Activated CD8-positive, alpha-beta memory T cell treated with anti-CD3 and anti-CD28 coated beads for 4 hours (primary cell): ENCODE measurements at places on chromosomes 5 and 9.

- DNase-seq: no peak
These were observed 458.2 kb downstream of the TMEM232 start for GRCh38 chr5:110268283-110268682.

- no peak for DNase-seq
These were observed 5.9 kb downstream of the CDKN2A start for GRCh38 chr9:21988056-21988990.

GRCh38 chr5:173729079-173729765 is 112.8 kb upstream of the BOD1 start:
- no peak for DNase-seq

- no peak for DNase-seq
These were observed 122.3 kb downstream of the PAX5 start for GRCh38 chr9:36911601-36912412.

- no peak for DNase-seq
These were observed 20.3 kb downstream of the ARPC5L start for GRCh38 chr9:124882231-124882630.

GRCh38 chr9:105309531-105309931 is 65.1 kb downstream of the SLC44A1 start:
- no peak for DNase-seq

DNA sequence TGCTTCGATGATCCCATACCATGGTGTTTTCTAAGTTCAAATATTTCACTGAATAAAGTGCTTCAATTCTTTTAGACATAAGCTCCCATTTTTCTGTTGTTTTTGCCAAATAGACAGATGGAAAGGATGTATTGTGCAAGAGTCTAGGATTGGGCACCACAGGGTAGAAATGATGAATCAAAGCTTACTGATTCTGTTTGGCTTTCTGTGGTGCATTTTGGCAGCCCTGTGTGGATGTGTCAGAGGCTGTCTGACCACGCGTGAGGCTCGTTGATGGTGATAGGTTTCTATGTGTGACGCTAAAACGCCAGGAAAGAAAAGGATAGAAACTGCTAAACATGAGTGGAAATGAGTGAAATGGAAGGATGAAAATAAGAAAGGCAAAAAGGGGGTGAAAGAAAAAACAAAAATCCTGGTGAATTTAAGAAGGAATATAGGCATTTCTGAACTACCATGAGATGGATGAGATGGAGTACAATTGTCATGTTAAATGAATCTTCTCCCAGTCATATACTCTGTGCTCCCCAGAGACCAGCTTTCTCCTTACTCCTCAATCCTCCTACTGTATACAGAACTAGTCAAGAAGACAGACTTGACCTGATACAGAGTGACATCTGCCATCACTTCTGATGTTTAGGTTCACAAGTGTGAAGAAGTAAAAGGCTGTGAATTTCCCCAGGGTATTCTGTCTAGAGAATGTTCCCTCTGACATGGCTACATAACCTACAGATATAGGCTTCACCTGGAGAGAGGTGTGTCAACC is 54.4 kb downstream of the ANKH start:
- no peak for DNase-seq

DNA sequence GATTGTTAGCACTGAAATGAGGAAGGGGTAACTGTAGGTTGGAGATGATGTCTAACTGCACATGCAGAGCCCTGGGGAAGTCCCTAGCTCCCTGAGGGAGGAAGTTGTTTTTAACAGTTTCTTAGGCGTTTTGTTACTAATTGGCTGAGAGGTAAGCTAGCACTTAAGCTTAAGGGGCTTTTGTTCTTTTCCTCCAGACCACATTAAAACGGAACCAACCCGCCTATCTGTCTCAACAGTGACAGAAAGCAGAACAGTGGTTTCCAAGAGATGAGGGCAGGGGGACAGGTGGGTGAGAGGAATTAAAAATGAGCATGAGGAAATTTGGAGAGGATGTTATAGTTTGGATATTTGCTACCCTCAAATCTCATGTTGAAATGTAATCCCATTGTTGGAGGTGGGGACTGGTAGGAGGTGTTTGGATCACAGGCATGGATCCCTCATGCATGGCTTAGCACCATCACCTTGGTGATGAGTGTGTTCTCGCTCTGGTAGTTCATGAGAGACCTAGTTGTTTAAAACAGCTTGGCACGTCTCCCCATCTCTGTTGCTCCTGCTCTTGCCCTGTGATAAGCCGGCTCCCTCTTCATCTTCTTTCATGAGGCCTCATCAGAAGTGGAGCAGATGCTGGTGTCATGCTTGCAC is 38.9 kb downstream of the LYRM7 start:
- peak; percentile 15 for DNase-seq
